Stimulated activated CD4-positive, alpha-beta T cell treated with anti-CD3 and anti-CD28 coated beads, Interleukin-12 subunit alpha, Interleukin-12 subunit beta, amount 100 ng/mL, for 4 hours (primary cell): ENCODE measurements at places on chromosomes 3 and 15.

DNA sequence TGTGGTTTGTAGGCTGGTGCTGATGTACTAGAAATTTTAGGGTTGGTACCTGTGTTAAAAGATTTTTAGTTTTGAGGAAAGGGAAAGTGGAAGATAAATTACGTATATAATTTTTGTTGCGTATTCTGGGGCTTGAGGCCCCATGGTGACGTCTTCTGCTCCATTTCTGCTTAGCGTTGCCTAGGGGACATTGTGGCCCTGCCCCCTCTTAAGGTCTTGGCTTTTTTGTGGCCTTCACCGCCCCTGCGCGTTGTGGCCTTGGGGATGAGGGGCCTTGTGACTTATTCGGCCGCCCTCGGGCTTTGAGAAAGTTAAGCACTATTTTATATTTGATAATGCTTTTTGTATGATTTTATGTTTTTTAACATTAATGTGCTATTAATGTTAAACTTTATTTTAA is 182.0 kb downstream of the KLF13 start:
- DNase-seq = no peak

DNA sequence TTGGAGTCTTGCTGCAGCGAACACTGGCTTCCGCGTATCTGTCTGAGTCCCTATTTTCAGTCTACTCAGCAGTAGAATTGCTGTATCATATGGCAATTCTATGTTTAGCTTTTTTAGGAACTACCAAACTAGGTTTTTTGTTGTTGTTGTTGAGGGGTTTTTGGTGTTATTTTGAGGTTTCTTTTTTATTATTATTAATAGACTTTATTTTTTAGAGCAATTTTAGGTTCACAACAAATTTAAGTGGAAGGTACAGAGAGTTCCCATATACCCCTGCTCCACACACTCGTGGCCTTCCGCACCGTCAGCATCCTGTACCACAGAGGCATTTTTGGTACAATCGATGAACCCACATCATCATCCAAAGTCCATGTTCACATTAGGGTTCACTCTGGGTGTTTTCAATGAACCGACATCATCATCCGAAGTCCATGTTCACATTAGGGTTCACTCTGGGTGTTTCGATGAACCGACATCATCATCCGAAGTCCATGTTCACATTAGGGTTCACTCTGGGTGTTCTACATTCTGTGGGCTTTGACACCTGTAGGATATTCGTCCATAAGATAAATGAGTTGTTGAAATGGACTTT is 67.9 kb downstream of the LMLN start:
- DNase-seq = no peak

- DNase-seq = peak; percentile 26
Measured at GRCh38 chr3:49339581-49339940, 292 bp downstream of the USP4 start.

DNA sequence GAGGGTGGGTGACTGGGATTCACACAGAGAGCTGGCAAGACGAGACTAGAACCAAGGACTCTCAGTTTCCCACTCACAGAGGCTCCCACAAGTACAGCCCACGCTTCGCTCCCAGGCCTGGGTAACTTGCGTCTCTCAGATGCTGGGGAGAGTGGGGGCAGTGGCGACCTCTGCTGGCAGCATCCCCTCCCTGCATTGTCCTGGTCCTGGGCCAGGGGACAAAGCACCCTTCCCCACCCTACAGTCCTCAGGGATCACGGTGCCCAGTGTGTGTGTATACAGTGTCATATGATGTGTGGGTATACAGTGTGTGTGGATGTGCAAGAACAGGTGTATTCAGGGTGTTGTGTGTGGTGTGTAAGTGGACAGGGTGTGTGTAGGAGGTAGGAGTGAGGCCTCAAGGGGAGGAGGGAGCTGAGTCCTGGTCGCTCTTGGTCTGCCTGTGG is 12.8 kb downstream of the VILL start:
- peak; percentile 54 for DNase-seq

DNA sequence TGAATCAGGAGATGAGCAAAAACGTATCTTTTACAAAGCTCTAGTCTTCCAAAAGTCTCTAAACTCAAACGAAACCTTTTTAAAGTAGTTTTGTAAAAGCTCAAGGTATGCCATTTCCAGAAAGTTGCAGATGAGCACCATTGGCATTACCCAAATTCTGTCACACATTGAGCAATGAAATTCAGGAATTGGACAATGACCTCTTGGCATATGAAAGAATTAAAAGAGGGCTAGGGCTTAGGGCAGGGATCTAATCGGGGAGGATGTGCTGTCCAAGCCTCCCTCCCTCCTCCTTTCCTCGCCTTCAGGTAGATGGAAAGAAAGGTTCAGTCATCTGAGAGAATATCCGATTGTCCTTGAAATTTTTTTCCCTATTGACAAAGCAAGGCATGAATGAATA is 133.1 kb upstream of the CPNE4 start:
- DNase-seq = no peak

DNA sequence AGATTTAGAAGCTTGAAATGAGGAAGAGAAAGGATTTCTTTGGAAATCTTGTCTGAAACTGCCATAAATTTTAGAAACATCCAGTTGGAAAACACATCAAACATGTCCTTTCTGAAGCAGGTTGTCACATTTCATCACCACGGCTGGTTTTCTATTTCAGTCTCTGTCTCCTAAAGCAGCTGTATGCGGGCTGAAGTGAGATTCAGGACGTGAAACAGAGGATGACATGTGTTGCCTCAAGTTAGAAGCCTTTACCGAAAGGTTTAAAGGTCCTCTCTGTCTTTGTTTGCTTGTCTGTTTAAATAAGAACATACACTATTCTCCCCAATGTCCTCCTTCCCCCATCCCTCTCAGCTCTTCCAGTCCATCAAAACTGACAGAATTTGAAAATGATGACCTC is 141.9 kb downstream of the SQOR start:
- DNase-seq = no peak

DNA sequence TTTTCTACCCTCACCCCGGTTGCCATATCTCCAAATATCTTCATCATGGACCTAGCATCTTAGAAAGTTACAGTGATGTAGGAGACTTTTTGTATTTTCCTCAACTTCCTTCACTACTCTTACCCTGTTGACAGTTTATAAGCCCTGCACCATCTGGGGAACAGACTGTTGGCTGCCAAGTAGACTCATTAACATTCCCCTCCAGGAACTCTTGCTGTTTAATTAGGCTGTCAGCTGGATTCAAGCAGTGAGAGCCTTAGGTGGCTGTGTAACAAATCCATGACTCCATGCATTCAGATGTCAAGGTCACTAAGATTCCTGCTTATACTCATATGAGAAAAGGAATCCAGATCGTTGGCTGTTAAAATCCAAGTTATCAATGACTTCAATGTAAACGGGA is 198.3 kb downstream of the NAALADL2 start:
- DNase-seq = no peak
